Left lung (tissue), 14 donors: ENCODE measurements at places on chromosomes 11 and 22. TPM values are rescaled to one million over a fixed set of nuclear protein-coding genes. Genes with fewer than 3 reads are reported as not detected.

DUSP8 gene
- 9.9 TPM for total RNA-seq

CASTOR1 gene
- 12.8 TPM for total RNA-seq

RBMXL2 gene
- not detected for total RNA-seq

PLAAT5 gene
- 1.8 TPM for total RNA-seq

LDHAL6A gene
- total RNA-seq = not detected

MS4A3 gene
- total RNA-seq = not detected

DNAJC24 gene
- 12.5 TPM for total RNA-seq

CARD10 gene
- 13.6 TPM for total RNA-seq

HBG1 gene
- not detected for total RNA-seq

DNA sequence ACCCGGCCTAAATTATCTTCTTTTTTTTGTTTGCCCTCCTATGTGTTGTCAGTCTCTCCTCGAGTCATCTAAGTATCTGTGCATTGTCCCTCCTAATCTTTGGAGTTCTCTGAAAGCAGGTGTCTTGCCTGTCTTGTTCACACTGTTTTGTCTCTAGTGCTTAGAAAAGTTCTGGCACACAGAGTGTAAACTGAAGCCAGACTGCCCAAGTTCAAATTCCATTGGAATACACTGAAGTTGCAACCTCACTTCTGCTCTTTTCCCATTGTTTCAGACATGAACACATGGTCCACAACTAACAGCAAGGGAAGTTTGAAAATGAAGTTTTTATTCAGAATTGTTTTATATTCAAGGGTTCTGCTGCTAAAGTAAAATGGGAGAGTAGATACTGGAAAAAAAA, 38.7 kb downstream of the PAX6 start:
- no peak for DNase-seq

- DNase-seq = no peak
Measured at GRCh38 chr11:2160736-2161259, at the start of gene INS. INS (minus strand) TSS chr11:2161209; CDS start chr11:2160971, 238 bp downstream.

GRCh38 chr11:69203901-69204245, 48.1 kb downstream of the SMIM38 start:
- no peak for DNase-seq

- DNase-seq = no peak
Measured at GRCh38 chr22:43226377-43227238, 39.7 kb upstream of the TTLL12 start.

DNA sequence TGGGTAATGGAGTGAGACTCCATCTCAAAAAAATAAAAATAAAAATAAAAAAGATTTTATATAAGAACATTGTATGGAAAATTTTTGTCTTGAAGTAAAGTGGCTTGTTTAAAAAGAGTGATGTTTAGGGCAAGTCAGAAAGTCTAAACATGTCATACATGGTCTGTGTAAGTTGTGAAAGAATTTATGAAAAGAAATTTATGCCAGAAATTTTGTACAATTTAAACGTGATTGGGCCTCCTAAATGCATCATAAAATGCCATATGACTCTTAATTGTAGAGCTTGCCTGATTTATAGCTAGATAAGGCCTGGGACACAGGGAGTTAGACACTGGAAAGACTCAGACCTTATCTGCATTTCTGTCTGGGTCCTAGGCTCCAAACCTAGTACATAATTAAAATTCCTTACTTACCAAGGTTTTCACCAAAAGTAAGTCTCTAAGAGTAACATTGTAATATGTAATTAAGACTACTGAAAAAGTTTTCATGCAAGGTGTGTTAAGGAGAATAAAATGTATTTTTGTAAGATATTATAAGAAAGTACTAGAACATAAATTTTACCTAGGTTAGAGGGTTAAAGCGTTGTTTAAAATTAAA, 110.5 kb downstream of the AASDHPPT start:
- no peak for DNase-seq

DNA sequence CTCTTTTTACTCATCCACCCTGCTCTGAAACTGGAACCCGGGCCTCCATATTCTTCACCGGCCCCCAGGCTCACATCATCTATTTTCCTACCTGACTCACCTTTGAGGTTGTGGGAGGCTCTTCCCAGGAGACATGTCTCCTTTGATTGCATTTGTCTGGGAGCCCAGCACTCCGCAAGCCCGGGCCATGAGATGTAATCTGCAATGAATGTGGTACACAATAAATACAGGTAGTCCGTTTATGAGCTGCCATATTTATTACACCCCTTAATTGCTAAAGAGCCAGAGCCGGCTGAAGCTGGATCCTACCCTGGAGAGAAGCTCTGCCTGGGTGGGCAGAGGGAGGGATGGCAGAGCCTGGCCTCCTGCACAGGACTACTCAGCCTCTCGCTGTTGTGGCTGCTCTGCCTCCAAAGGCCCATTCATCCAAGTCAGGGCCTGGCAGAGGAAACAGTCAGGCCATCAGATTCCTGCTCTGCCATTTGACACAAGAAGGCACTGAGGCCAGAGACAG, 49.5 kb downstream of the TP53I11 start:
- DNase-seq = no peak

GRCh38 chr11:92340839-92341238, 116.2 kb downstream of the FAT3 start:
- DNase-seq = no peak

DNA sequence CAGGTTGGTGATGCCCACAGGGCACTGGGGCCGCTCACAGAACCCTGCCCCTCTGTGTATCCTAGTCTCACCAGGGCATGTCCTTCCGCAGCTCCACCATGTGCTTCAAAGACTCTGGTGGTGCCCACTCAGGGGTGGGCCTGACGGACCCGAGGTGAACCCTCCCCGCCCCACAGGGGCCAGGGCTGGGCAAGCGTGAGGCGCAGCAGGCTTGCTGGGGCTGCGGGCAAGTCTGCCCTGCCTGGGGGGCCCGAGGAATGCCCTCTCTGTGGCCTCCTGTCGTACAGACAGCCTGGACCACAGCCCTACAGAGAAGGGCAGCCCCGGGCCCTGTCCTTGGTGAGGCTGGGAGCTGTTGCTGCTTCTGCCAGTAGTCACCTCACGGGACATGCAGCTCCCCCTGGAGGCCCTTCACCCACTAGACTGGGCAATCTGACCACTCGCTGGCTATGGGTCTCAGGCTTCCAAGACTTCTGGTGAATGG, 40.2 kb downstream of the TBX1 start:
- DNase-seq = no peak

DNA sequence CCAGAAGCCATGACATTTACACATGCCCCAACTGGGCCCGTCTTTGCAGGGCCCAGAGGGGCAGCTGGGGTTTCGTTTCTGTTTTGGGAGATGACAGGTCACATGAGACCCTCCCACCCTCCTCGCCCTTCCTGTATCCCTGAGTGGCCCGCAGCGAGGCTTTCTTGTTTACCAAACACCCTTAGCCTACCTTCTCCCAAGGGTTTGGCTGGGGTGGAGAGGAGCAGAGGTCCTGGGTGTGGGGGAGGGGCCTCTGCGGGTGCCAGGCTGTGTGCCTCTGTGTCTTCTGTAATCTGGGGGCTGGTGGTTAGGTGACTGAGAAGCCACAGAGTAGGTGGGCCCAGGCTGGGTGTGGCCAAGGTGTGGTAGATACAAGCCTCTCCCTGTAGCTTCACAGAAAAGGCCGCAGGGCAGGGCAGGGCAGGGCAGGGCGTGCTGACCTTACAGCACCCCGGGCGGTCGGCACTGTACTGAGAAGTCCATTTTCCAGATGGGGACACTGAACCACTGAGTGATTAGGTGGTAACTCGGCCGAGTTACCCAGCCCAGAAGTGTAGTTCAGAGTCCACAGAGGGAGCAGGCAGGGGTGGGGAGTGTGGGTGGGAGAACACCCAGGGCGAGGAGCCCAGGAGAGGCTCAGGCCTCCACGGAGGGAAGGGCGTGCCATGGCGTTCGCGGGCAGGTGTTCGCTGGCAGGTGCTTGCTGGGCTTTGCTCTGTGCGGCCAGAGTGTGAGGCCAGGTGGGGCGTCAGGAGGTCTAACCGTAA, 8.7 kb downstream of the PRR5 start:
- DNase-seq = no peak

- DNase-seq = no peak
Measured at GRCh38 chr22:32562916-32563315, 88.3 kb downstream of the FBXO7 start.

- no peak for DNase-seq
Measured at GRCh38 chr11:11070976-11071375, 213.1 kb upstream of the ZBED5 start.

DNA sequence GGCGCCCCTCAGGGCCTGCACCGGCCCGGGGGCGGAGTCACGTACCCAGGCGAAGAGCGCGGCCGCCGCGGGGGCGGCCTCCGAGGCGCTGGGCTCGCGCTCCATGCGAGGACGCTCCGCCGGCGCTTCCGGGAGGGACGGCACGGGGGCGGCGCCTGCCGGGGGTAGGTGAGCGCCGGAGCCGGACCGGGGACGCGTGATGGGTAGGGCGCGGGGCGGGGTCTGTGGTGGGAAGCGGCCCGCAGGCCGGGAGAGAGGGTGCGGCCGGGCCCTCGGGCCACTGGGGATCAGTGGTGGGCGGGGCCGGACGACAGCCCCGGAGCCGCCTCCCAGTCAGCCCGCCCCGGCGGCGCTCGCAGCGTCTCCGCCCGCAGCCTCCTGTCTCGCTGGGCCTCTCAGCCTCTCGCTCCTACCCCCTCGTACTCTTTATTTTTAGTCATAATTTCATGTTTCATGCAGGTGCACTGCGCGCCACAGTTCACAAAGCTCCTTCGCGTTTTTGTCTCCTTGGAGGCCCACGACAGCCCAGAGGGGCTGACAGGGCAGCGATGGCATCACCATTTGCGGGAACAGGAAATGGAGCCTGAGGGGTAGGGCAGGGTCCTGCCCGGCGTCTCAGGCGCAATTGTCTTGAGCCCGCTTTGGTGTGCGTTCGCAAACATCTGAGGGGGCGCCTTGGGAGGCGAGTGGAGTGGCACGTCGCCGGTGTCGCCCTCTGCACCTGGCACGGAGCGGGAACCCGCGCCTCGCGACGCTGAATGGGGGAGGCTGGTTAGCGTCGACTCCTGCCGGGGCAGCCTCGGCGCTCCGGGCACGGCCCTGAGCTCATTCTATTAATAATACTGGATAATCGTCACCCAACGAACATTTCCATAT, at the start of gene SERGEF:
SERGEF (minus strand) TSS at position 142 of the 876 bp plus-strand sequence; CDS start at position 105, 37 bp downstream.
- peak; percentile 100 for DNase-seq

DNA sequence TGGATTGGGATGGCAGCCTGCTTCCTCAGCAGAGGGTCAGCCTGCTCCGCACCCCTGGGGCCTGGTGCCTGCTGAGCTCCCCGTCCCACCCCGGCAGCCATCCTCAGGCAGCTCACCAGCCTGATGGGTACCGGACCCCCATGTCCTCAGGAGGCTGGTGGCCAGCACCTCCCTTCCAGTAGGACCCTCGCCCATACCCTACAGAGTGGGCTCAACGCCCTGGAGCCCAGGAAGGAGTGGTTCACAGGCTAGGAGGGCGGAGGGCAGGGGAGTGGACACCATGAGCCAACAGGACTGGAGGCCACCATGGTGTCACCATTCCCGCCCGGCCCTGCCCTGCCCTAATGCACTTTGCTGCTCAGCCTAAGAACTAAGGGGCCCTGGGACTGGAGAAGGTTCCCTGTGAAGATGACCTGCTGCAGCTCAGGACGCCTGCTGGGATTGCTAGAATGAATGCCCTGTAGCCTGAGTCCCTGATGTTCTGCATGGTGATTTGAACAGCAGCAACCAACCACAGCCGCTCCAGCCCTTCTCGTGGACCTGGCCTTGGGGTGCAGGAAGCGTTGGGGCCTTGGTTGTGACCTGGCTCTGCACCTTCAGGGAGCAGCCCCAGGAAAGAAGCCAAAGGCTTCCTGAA, 1080.8 kb downstream of the BRD1 start:
- no peak for DNase-seq

DNA sequence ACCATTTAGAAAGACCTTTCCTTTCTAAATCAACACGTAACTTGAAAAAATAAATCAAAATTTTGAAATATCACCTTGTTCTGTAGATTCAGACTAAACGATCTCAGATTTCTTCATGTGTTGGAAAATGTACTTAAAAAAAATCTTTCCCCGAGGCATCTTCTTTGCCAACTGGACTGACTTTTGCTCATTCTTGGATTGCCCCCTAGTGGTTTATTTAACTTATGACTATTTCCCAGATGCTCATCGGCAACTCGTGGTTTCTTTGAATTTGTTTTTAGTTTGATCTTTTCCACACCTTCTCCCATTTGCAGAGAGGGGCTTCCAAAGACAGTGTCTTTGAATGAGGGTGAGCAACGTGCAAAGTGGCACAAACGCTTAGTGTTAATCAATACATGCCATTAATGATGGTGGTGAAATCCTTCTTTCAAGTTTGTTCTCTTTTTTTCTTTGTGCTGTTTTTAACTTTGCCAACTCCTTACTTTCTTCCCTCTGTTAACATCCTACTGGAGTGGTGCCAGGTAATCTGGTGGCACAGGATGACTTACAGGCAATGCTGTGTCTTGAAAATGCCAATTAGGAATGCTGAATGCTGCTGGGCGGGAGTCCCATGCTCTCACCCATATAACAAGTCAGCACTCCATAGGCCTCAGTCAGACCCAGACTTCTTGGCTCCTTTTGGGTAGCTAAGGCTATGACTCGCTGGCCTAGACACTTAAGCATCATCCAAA, 18.3 kb downstream of the PRSS23 start:
- no peak for DNase-seq

DNA sequence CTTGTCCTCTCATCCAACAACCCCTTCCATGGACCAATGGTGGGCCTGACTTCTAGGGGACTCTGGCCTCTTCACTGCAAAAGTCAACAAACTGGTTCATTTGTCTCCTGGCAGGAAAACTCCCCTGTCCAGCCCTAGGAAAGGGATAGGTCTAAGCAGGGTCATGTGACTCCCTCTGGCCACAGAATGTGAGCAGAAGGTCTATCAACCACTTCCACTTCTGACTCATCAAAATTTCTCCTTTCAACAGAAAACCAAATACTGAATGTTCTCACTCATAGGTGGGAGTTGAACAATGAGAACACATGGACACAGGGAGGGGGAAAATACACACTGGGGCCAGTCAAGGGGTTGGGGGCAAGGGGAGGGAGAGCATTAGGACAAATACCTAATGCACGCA, 1.3 kb upstream of the ISX start:
- DNase-seq = no peak

- DNase-seq = no peak
Measured at GRCh38 chr11:125992893-125993292, 47.0 kb downstream of the VSIG10L2 start.

DNA sequence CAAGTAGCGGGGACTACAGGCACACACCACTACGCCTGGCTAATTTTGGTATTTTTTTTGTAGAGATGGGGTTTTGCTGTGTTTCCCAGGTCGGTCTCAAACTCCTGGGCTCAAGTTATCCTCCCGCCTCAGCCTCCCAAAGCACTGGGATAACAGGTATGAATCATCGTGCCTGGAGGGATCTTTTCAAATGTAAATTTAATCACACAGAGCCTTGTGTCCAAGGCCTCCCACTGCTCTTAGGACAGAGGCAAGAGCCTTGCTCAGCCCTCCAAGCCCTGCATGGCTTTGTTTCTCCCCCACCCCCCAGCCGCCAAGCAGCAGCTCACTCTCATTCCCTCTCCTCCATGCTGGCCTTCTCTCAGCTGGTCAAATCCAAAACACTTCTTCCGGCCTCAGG, 75.3 kb upstream of the CREB3L1 start:
- DNase-seq = no peak

- no peak for DNase-seq
Measured at GRCh38 chr11:118175031-118175992, 1.1 kb downstream of the SCN2B start.

- DNase-seq = no peak
Measured at GRCh38 chr22:16914006-16914405, 88.8 kb upstream of the XKR3 start.
